ENCODE measurements at places on chromosomes 11 and 22. TPM values are rescaled to one million over a fixed set of nuclear protein-coding genes. Genes with fewer than 3 reads are reported as not detected.
A peak's percentile ranks its signal among the peaks of the same experiment; 100 is the strongest.

DNA sequence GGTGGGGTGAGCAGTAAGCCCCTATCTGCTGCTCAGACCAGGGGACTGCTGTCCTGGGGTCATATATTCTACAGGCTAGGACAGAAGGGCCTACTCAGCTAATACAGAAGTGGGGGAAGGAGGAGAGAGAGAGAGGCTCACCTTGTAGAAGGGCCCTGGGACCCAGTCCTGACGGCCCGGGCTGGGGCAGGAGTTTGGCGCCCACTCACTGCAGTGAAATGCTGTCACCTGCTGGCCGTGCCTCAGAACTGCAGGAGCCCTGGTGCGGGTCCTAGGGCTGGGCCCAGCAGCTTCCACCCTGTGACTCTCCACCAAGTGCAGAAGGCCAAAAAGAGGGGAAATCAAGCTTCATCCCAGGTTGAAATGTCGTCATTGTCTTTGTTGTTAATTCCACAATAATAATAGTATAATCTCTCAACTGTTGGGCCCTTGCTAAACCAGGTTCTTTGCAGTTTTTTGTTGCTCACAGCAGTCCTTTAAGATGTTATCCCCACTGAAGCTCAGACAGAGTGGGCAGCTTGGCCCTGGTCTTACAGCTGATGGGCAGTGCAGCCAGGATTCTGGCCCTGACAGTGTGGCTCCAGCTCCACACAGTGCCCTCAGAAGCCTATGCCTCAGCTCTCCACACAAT is 29.6 kb downstream of the TRIM29 start:
- DNase-seq = no peak

DNA sequence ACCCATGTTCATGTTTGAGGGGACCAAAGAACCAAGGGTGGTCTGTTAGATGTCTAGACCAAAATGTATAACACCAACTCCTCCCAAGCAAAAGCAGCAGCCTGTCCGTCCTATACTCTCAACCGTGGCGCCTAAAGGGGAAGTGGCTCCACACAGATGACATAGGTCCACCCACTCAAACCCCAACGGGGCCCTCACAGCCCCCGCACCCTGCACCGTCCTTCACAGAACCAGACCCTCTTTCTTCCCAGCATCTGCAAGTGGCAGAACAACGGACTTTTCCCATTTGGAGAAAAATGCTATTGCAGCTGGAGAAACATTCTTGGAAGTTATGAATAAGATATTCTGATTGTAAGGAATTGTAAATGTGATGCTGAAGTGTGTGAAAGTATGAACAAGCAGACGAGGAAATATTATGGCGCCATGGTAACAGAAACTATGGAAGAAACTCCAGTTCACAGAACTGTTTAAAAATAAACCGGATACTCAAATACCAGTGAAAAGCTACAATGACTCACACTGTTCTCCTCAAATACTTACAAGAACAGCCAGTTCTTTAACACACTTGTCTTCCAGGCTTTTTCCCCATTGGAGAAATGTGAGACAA is 76.5 kb upstream of the ARFGAP3 start:
- DNase-seq = peak; percentile 77

DNA sequence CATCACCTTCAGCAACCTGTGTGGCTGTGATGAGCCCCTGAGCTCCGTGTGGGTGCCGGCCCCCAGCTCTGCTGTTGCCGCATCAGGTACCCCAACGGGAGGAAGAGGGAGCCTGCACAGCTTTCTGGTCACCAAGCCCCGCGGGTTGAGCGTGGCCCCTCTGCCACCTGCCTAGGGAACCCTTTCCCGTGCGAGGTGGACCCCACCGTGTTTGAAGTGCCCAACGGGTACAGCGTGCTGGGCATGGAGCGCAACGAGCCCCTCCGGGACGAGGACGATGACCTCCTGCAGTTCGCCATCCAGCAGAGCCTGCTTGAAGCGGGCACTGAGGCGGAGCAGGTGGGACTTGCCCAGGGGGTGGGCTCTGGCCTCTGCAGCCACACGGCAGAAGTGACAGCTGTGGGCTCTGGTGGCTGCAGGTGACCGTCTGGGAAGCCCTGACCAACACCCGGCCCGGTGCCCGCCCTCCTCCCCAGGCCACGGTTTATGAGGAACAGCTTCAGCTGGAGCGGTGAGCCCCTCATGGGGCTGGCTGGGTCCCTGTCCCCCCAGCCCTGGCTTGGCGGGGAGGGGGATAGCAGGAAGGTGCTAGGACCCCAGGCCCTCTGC is 1.9 kb upstream of the SSH3 start:
- DNase-seq = no peak

- no peak for DNase-seq
Measured at GRCh38 chr11:14454861-14455632, 44.6 kb downstream of the COPB1 start.

GRCh38 chr11:119367661-119368120 is 13.8 kb downstream of the USP2 start:
- DNase-seq = no peak

DNA sequence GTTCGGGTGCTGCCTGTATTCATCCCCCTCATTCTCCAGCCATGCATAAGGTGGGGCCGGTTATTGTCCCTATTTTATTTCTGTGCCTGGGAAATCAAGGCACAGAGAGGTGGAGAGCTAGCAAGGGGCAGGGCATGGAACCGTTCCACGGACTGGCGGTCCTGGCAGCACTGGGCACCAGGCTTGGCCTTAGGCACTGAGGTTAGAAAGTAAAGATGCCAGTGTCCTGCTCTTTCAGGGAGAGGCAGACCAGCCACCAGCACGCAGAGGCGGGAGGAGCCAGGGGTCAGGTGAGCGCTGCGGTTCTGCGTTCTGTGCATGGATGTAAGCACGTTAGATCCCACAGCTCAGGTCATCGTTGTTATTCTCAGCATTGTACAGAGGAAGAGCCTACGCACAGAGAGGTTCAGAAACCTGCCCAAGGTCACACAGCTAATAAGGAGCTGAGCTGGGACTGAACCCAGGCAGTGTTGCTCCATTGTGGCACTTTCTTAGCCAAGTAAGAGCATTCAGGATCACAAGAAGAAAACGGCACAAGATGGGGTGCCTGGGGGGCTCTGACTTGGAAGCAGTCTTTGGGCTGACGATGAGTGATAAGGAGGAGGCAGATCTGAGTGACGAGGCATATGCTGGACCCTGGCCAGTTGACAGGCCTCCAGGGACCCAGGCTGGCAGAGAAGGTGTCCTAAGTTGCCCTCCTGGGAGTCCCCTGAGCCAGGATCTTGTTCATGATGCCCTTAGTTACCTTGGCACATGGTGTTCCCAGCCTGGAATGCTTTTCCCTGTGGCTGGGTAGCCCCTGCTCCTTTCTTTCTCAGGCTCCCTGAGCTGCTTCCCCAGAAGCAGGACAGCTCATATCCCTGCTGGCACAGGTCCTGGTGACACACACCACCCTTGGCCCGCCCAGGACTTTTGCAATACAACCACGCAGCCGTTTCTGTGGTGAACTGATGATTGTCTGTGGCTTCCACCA is 41.1 kb downstream of the OSBPL5 start:
- DNase-seq = peak; percentile 73

DNA sequence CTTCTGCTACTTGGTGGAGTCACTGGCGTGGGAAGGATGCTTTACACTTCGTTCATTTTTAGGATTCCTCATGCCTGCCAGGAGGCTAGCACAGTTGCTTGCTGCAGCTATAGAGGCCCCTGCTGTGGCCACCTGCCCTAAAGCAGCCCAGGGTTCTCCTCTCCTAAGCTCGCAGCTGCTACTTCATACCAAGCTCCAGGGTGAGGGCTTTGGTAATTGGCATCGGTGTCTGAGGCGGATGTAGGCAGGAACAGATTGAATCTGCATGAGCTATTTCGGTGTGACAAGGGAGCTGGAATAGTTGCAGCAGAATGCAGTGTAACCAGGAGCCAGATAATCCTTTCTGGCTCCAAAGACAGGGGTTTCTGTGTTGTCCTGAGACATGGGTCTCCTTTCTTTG is 133.1 kb downstream of the MICAL2 start:
- DNase-seq = no peak

DNA sequence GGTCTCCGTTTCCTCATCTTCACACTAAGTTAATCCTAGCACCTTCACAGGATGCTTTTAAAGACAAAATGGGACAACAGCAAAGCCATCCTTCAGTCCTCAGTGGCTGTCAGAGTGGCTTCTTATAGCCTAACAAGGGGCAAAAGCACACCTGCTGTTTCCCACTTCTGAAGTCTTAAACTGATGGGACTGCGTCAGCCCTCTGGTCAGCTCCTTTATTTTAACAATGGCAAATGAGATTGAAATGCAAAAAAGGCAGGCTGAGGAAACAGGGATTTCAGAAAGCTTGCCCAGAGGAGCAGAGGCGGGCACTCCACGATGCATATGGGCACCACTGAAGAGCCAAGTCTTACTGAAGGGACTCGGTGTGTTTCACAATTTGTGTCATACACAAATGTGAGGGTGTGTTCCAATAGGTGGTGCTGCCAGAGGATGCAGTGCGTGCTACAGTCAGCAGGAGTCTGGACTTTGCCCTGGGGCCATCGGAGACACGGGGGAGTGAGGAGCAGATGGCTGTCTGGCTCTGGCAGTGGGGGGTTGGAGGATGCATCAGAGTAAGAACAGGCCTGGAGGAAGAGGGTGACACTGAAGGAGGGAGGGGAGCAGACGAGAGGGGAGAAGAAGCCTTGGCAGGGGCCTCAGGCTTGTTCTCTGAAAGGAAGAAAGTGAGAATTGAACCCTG is 47.3 kb downstream of the TENM4 start:
- no peak for DNase-seq

- DNase-seq = no peak
Measured at GRCh38 chr22:44363013-44363979, 50.5 kb upstream of the SHISAL1 start.

- DNase-seq = no peak
Measured at GRCh38 chr22:20267441-20268278, 458 bp downstream of the RTN4R start.

DNA sequence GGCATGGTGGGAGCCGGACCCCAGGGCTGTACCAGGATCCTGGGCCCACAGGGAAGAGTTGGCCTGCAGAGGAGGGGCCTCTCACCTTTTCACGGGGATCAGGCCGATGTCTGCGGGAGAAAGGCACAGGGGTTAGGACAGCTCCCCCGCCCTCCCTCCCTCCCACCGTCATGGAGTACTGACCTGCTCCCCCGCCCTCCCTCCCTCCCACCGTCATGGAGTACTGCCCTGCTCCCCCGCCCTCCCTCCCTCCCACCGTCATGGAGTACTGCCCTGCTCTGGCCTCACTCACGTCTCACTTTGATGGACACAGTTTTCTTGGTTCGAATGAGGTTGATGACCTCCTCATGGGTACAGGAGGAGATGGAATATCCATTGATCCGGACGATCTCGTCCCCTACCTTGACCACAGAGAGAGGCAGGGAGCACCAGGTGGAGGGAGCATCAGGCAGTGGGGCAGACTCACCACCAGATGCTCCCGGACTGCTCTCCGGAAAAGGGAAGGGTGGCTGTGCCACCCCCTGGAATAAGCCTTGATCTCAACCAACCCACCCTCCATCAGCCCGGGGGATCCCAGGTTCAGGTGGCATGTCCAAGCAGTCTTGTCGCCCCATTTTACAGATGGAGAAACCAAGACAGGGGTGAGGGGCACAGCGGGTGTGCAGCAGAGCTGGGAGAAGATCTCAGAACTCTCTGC is 17.1 kb downstream of the USH1C start:
- DNase-seq = peak; percentile 37

DNA sequence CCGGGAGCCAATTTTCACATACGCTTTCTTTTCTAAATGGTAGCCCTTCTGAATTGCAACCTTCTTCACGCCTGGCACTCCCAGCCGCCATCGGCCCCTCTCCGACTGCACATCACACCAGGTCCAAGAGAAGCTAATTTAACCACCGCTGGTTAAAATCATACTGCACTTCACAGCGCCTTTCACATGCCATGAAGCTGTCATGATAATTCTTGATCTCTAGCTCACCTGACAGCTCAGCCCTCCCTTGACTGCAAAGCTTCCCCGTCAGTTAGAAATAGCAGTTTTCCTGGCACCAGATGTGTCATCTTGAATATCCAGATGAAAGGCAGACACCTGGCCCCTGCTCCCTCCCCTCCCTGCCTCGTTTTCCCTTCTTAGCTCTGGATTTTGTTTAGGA is 101.4 kb downstream of the ARL14EP start:
- no peak for DNase-seq

DNA sequence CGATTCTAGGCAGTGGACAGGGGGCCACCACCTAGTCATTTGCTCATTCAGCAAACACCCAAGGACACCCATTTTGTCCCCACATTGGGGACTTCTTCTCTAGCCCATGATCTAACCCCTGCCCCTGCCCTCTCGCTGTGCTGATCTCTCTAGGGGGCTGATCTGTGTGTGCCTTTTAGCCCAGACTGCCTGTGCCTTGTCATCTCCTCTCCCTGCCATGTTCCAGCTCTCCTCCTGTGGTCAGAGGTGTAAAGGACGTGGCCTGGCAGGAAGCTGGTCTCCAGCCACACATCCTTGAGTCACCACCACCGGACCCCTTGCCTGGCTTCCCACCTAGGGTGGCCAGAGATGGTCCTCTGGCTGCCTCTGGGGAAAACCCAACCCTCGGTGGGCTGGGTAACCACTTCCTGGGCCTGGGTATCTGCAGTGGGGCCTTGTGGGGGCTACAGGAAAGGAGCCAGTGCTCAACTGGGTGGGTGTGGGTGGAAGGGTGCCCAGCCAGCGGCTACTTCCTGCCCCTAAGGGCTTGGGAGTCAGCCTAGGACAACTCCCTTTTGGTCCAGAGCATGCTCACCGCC is 1.3 kb downstream of the CTSW start:
- no peak for DNase-seq

GRCh38 chr11:65430406-65431217 is 8.0 kb downstream of the NEAT1 start:
- no peak for DNase-seq

DNA sequence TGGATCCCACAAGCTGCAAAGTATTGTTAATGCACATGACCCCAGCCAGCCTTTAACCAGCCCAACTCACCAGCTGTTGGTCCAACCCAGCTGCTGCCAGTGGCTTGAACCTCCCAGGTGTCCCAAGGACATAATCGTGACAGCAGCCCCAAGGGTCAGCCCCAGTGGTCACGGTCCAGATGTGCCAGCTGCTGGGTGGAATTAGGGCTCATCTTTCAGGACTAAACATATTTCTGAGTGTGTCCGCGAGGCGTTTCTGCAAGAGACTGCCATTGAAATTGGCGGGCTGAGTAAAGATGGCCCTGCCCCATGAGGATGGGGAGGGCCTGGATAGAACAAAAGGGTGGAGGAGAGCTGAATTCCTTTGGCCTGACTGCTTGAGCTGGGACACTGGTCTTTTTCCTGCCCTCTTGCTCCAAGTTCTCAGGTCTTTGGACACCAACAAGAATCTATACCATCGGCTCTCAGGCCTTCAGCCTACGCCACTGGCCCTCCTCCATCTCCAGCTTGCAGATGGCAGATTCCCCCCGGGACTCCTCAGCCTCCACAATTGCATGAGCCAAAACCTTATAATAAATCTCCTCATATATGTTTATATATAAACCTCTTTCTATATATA is 240.2 kb downstream of the MN1 start:
- no peak for DNase-seq

Gene FOSL1
- total RNA-seq = 46.5 TPM

Data from kidney epithelial cell (primary cell).